Activated CD4-positive, alpha-beta T cell treated with anti-CD3 and anti-CD28 coated beads, Interleukin-2, Interleukin-6, amounts not matched to agents 100 ng/mL and 50 ng/mL, durations not matched to agents 16 hours and 8 hours (primary cell): ENCODE measurements at places on chromosomes 12 and 14.

- no peak for DNase-seq
Observed at GRCh38 chr12:11962860-11963259, 107.9 kb upstream of the BCL2L14 start.

DNA sequence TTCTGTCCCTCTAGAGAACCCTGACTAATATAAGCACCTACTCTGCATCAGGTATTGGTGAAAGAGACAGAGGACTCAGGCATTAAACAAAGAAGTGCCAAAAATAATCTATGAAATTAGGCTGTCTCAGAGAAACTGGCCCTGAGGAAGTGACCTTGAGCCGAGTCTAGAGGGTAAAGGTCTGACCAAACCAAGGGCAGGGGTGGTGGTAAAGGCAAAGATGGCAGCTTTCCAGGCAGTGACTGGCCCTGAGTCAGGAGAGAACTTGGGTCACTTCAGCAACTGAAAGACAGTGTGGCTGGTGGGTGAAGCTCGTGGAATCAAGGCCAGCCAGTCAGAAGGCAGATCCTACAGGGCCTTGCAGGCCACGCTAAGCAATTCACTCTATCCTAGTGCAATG lies 30.6 kb downstream of the CDKL1 start:
- DNase-seq = no peak

GRCh38 chr12:41739066-41739465 lies 405.6 kb downstream of the GXYLT1 start:
- no peak for DNase-seq

DNA sequence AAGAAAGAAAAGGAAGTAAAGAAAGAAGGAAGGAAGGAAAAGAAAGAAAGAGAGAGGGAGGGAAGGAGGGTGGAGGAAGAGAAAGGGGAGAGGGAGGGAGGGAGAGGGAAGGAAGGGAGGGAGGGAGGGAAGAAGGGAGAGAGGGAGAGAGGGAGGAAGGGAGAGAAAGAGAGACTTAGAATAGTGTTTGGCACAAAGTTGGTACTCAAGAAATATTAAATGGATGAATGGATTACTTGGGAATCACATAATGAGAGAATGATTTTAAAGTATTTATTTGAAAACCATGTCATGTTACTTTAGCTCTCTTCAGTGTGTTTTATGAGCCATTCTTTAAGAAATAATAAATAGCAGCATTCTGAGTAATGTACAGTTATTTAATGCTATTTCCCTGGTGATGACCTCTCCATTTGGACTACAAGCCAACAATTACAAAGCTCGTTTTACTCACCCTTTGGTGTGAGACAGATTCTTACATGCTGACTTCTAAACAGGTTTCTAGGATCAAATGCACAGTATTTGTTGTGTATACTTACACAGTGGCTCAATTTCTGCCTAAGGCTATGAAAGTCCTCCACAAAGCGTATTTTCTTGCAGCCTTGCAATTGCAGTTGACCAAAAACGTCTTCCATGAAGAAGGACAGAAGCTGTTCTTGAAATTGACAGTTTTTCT lies 861 bp downstream of the IL26 start:
- no peak for DNase-seq

GRCh38 chr12:120125792-120126634 lies 9.5 kb upstream of the RAB35 start:
- no peak for DNase-seq

- DNase-seq = peak; percentile 78
Observed at GRCh38 chr14:68977718-68978171, 1.4 kb downstream of the ACTN1 start.

DNA sequence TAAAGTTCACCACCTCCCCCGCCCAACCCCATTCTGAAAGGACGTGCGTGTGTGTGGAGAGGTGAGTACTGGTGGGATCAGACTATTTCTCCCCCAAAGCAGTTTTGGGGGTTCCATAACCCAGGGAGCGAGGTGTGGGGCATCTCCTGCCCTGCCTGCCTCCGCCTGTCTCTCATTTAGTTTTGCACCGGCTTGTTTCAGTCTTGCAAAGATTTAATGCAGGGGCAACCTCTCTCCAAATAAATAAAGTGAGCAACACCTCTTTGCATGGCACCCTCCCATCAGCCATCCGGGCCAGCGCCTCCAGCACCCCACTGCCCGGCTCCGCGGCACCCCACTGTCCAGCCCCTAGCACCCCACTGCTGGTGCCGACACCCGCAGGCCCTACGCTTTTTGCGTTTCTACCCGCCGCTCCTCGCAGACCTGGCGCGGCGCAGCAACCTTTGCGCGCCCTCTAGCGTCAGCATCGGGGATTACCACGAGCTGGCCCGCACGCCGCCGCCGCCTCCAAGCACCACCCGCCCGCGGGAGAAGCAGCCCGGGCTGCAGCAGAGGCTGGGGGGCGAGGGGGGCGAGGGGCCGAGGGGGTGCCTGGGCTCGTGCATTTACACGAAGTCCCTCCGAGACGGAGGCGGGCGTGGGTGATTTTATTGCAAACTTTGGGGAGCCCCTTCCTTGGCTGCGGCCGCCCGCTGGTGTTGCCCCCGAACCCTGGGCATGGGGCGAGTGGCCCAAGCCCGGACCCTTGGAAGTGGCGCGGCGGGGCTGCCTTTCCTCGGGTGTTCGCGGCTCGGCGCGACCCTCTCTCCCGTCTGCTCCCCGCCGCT lies 55.8 kb upstream of the VRK1 start:
- peak; percentile 80 for DNase-seq

DNA sequence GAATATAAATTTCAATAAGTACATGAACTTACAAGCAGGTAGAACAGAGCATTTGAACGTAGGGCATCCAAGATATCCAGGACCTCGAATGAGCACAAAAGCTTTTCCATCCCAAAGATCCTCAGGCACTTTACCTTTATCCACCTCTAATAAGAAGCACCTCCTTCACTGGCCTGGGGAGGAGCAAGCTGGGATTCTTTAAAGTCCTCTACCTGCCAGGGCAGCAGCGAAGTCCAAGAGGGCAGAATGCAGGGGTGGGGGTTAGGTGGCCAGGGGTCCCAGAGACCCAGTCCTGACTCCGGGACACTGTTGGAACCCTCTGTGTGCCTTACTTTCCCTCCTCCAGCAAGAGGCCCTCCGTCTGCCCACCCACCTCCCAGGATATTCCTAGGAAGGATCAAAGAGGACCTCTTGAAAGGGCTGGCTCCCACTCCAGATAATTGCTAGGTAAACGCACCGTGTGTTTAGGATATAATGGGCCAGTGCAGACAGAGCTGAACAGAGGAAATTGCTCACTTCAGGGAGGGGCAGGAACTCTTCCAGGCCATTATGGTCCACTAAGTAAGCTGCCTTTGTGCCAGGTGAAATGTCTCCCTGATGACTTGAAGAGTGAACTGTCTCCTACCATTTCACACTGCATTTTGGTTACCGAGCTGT lies 68.1 kb downstream of the TTC9 start:
- DNase-seq = no peak

GRCh38 chr12:97805146-97805545 lies 342.5 kb downstream of the RMST start:
- no peak for DNase-seq

DNA sequence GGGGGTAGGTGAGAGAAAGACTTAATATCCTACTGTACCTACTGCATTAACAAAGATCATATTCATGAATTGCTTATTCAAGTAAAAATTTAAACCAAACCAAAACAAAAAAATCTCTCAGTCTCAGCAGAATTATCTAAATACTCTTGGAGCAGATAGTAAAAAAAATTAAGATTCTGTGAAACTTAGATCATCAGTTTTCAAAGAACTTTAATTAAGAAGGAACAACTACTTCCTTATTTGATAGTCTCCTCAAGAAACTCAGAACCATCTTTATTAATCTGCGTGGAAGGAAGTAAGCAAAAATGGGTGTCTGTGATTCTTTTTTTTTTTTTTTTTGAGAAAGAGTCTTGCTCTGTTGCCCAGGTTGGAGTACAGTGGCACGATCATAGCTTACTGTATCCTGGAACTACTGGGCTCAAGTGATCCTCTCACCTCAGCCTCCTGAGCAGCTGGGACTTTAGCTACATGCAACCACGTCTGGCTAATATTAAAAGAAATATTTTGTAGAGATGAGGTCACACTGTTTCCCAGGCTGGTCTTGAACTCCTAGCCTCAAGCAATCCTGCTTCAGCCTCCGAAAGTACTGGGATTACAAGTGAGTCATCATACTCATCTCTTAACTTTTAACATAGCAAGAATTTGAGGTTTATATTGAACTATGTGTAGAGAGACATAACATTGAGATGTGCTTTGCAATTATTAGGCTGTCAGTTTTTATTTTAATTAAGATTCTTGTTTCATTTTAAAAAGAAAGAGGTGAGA lies 37.4 kb downstream of the GAS2L3 start:
- no peak for DNase-seq

GRCh38 chr12:45644541-45644940 lies 85.0 kb upstream of the ARID2 start:
- DNase-seq = peak; percentile 13

- no peak for DNase-seq
Observed at GRCh38 chr12:32298917-32299316, 100.4 kb upstream of the FGD4 start.

- DNase-seq = no peak
Observed at GRCh38 chr14:73851000-73851399, 631 bp upstream of the PTGR2 start.

DNA sequence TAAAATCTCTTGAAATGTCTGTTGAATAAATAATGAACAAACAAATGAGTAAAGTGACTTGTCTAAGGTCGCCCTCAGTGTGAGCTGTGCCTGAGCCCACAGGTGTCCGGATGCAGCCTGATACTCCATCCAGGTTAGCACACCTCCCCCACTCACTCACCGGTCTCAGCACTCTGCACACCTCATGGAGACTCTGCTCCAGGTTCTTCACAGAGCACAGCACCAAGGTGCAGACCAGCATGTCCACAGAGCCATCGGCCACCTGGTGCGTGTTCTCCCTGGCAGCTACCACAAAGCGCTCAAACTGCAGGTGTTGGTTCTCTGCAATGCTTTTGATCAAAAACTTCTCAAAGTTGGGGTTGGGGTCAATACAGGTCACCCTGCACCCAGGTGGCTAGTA lies 4.1 kb upstream of the KRT7 start:
- no peak for DNase-seq

GRCh38 chr12:97347956-97348355 lies 114.6 kb upstream of the RMST start:
- no peak for DNase-seq

DNA sequence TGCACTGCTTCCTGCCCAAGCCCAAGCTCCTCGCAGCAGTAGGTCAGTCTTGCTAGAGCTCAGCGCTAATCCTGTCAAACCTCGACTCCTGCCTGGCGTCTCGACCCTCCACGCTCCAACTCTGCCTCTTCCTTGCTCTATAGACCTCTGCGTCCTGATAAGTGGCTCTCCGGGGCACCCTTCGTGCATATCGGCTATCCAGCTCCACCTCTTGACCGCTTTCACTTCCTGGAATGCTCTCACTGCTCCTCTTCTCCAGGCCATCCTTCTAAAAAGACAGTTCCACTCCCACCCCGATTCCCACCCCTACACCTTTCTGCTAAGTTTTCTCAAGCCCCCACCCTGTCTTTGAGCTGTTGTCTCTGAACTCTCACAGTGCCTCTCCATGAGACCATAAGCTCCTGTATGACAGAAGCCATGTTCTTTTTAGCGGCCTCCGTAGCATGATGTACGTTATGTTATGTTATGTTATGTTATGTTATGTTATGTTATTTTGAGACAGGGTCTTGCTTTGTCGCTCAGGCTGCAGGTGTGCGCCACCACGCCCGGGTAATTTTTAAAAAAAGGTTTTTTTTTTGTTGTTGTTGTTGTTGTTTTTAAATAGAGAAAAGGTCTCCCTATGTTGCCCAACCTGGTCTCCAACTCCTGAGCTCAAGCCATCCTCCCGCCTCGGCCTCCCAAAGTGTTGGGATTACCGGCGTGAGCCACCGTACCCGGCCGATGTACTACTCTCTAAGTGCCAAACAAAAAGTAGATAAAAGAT lies 601 bp downstream of the COX14 start:
- DNase-seq = no peak

GRCh38 chr12:52584156-52584682 lies 10.6 kb upstream of the KRT74 start:
- no peak for DNase-seq

DNA sequence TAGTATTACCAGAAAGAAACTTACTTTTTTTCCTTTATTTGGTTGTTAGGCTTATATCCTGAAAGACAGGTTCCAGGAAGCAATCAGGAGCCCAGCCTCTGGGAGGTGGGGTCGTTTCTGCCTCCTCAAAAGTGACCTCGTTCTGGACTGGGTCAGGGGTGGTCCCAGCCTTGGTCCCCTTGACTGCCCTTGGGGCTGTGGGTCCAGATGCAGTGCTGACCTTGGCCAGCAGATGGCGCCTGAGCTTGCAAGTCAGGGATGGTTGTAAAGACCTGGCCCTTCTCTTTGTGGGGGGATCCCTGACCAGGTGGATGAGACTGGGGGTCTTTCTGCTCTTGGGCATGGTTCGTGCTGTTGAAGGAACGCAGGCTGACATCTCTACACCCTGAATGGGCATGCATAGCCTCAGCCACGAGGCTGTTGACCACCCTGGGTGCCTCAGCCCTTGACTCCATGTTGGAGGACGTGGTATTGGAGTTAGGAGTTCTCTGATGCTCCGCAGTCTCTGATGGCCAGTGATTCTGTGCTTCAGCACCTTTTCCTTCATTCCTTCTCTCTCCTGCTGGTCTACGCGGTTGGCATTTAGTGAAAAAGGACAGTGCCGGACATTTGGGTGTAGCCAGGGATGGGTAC lies 62.4 kb downstream of the ADCK1 start:
- peak; percentile 83 for DNase-seq

- DNase-seq = no peak
Observed at GRCh38 chr12:65943388-65944137, 119.3 kb downstream of the HMGA2 start.

- no peak for DNase-seq
Observed at GRCh38 chr12:90970471-90970870, 15.5 kb upstream of the CCER1 start.

- no peak for DNase-seq
Observed at GRCh38 chr12:94263905-94264561, 115.7 kb downstream of the PLXNC1 start.

DNA sequence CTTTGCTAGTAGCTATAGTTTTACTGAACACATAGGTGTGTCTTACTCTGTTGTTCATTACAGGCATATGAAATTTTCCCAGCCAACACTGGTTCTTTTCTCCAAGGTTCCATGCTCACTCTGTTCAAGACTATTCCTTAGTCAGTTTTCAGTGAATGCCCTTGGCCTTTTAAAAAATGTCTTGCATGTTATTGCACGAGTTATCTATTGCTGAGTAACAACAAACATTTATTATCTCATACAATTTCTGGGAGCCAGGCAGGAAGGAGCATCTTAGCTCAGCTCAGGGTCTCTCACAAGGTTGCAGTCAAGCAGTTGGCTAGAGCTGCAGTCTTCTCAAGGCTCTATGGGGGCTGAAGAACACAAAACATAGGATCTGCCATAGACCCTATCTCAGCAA lies 223.5 kb downstream of the BTG1 start:
- DNase-seq = no peak
